ENCODE measurements at places on chromosomes 5 and 9. TPM values are rescaled to one million over a fixed set of nuclear protein-coding genes. Genes with fewer than 3 reads are reported as not detected.

DNA sequence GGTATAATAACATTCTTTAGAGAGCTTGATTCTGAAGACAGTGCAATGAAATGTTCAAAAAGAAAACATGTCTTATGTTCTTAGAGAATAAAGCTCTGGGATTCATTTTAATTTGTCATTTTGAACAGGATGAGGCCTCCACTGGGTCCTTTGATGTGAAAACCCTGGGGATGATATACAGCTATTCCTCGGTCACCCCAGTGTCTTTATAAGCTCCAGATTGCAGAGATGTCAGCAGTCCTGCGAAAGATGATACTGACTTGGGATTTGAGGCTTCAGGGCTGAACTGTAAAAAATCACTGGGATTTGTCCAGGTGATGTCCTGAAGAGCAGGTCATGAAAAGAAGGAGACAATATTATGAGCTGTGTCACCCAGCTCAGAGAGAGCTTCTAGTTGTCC, 529.7 kb upstream of the ZNF608 start:
- no peaks in the 10 kb centered on the region for H3K36me3 ChIP-seq
- H3K27ac ChIP-seq = no peak overlapping the region
- no peak for DNase-seq
- H3K4me3 ChIP-seq = no peak overlapping the region
- H3K27me3 ChIP-seq = no peaks in the 10 kb centered on the region

DNA sequence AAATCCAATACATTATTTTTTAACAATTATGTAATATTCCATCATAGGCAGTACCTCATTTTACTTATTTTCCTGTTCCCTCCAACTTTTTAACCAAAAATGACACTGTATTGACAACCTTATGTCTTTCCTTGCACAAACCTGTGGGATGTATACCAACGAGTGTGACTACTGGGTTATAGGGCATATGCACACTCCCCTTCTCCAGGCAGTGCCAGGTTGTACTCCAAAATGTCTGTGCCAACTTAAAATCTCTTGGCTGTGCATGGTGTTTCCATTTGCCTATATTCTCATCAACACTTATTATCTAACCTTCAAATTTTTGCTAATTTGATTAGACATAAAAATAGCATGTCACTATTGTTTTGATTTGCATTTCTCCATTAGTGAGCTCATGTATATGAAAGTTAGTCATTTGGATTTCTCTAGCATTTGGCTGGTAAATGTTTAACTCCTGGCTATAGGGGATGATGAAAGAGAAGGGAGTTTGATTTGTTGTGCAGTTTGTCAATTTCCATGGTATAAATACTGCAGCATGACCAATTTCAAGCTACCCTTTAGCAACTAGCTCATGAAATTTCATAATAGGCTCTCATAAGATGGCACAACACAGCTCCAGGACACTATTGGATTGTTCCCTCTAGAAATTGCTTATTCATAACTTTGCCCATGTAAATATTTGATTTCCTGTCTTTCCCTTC, 129.9 kb downstream of the BAAT start:
- no peaks in the 10 kb centered on the region for H3K4me1 ChIP-seq
- no peak for DNase-seq
- no peak overlapping the region for H3K27ac ChIP-seq
- H3K36me3 ChIP-seq = no peaks in the 10 kb centered on the region
- no peak overlapping the region for H3K4me3 ChIP-seq

DNA sequence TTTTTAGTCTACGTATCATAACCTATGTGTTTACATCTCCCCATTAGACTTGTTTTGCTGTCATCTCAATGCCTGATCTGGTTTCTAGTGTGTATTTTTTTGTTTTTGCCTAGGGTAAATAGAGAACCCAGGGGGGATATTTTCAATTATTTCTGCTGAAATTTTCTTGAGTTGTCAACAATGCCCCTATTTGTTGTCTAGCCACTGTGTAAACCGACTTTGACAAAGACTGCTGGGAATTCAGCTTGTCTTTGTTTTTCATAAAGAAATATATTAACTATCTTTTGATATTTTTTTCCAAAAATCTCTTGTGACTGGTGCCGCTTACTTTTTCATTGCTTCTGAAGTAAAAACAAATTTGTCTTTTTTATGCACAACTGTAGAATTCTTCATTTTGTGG, 28.1 kb downstream of the MACIR start:
- H3K4me3 ChIP-seq = no peak overlapping the region
- DNase-seq = no peak
- no peak overlapping the region for H3K27ac ChIP-seq
- no peaks in the 10 kb centered on the region for H3K27me3 ChIP-seq
- H3K36me3 ChIP-seq = peaks cover under 1% of the 10 kb centered on the region

- peaks cover 31% of the 10 kb centered on the region for H3K36me3 ChIP-seq
- H3K4me3 ChIP-seq = no peak overlapping the region
- no peak for DNase-seq
- H3K4me1 ChIP-seq = peaks cover 4% of the 10 kb centered on the region
- H3K27ac ChIP-seq = no peak overlapping the region
Observed at GRCh38 chr9:133042676-133043075, 11.9 kb downstream of the GTF3C5 start.

- no peaks in the 10 kb centered on the region for H3K27me3 ChIP-seq
- H3K4me1 ChIP-seq = peaks cover 20% of the 10 kb centered on the region
- H3K27ac ChIP-seq = no peak overlapping the region
- H3K36me3 ChIP-seq = peaks cover 6% of the 10 kb centered on the region
Observed at GRCh38 chr9:136867917-136868316, 1.8 kb upstream of the EDF1 start.

- H3K36me3 ChIP-seq = no peaks in the 10 kb centered on the region
- no peaks in the 10 kb centered on the region for H3K27me3 ChIP-seq
- DNase-seq = no peak
- no peak overlapping the region for H3K4me3 ChIP-seq
Observed at GRCh38 chr9:121289026-121289771, 21.2 kb downstream of the GSN start.

GRCh38 chr5:96017951-96018350, 56.3 kb upstream of the ELL2 start:
- H3K4me1 ChIP-seq = no peaks in the 10 kb centered on the region
- H3K27ac ChIP-seq = no peak overlapping the region
- no peaks in the 10 kb centered on the region for H3K36me3 ChIP-seq
- H3K4me3 ChIP-seq = no peak overlapping the region
- no peak for DNase-seq

GRCh38 chr5:83368319-83368718, 103.2 kb upstream of the VCAN start:
- H3K27ac ChIP-seq = no peak overlapping the region
- no peak overlapping the region for H3K4me3 ChIP-seq
- DNase-seq = no peak
- no peaks in the 10 kb centered on the region for H3K36me3 ChIP-seq
- H3K4me1 ChIP-seq = no peaks in the 10 kb centered on the region

GRCh38 chr5:155389498-155389897, 375.9 kb downstream of the KIF4B start:
- H3K27ac ChIP-seq = no peak overlapping the region
- H3K27me3 ChIP-seq = no peaks in the 10 kb centered on the region
- no peaks in the 10 kb centered on the region for H3K36me3 ChIP-seq
- no peak for DNase-seq

DNA sequence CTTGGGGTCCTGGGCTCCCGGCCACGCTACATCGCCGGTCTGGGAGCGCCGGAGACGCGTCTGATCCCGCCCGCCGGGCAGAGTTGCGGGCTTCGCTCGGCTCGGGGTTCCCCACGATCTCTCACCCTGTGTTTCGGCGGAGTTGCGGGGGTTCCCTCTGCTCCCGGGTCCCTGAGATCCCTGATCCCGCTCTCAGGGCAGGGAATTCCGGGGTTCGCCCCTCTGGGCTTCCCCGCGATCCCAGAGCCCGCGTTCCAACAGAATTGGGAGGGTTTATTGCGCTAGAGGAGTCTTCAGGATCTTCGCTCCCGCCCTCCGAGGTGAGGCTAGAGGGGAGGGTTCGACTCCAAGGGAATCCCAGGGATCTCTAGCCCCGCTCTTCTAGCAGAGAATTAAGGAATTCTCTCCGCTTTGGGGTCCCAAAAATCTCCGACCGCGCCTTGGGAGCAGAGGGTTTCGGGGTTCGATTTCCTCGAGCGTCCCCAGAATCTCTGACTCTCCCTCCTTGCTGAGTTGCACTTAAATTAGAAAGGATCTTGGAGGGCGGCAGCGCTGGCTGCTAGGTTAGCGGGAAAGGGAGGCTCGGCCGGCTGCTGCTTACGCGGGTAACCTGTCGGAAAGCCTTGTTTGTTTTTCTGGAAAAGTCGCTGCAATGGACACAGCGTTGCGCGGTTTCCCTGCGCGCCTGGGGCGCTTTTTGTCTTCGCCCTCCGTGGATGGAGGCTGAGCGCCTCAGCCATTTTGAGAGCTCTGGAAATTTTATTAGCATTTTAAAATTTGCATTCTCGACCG, 1.3 kb downstream of the DMRT1 start:
- H3K4me1 ChIP-seq = peaks cover 24% of the 10 kb centered on the region
- no peak overlapping the region for H3K27ac ChIP-seq
- H3K4me3 ChIP-seq = no peak overlapping the region
- peaks cover 50% of the 10 kb centered on the region for H3K27me3 ChIP-seq

GRCh38 chr5:172699423-172699822, 58.4 kb downstream of the NEURL1B start:
- no peak overlapping the region for H3K27ac ChIP-seq
- H3K4me3 ChIP-seq = no peak overlapping the region
- no peak for DNase-seq
- peaks cover 16% of the 10 kb centered on the region for H3K27me3 ChIP-seq
- H3K36me3 ChIP-seq = no peaks in the 10 kb centered on the region
- H3K4me1 ChIP-seq = peaks cover 11% of the 10 kb centered on the region

GRCh38 chr5:144108131-144108530, 62.3 kb downstream of the YIPF5 start:
- H3K4me1 ChIP-seq = no peaks in the 10 kb centered on the region
- no peak overlapping the region for H3K27ac ChIP-seq
- H3K4me3 ChIP-seq = no peak overlapping the region
- H3K36me3 ChIP-seq = no peaks in the 10 kb centered on the region
- H3K27me3 ChIP-seq = peaks cover 4% of the 10 kb centered on the region

DNA sequence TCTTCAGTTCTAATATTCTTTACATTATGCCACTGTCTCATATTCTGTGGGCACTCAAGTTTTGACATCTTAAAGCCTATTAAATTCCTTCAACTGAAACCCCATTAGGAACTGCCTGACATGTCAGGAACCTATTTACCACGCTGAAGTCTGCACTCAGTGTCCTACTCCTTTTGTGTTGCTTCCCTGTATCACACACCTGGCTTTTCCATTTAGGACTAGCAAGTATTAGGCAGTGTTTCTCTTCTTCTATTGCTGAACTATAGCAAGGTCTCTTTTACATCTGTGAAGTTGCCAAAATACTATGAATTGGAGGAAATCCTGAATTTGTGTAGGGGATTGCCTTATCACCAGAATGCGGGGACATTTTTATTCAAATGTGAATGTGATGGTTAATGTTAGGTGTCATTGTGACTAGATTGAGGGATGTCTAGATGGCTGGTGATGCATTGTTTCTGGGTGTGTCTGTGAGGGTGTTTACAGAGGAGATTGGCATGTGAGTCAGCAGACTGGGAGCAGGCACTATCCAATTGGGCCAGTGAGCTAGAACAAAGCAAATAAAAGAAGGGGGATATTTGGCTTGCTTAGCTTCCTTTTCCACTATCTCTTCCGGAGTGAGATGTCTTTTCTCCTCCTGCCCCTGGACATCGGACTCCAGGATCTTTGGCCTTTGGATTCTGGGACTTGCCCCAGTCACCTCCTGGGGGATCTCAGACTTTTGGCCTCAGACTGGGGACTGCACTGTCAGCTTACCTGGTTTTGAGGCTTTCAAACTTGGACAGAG, 21.2 kb upstream of the VCAN start:
- peaks cover 8% of the 10 kb centered on the region for H3K27me3 ChIP-seq
- no peak for DNase-seq
- no peaks in the 10 kb centered on the region for H3K4me1 ChIP-seq
- no peak overlapping the region for H3K4me3 ChIP-seq
- no peak overlapping the region for H3K27ac ChIP-seq
- peaks cover 3% of the 10 kb centered on the region for H3K36me3 ChIP-seq

GRCh38 chr5:164012371-164012770, 507.0 kb downstream of the MAT2B start:
- H3K36me3 ChIP-seq = no peaks in the 10 kb centered on the region
- H3K4me1 ChIP-seq = no peaks in the 10 kb centered on the region
- no peak overlapping the region for H3K4me3 ChIP-seq

DNA sequence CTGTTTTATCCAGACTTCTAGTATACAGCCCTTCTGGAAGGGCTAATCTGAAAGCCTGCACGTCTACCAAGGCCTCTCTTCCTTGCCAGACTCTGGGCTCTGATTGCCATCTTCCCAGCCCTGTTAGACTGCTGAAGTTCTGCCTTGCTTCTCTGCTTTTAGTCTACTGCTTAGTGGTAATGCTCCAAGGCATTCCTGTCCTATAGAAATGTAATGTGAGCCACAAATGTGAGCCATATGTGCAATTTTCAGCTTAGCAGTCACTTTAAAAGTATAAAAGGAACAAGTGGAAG, 32.1 kb downstream of the WNK2 start:
- no peak overlapping the region for H3K4me3 ChIP-seq
- no peaks in the 10 kb centered on the region for H3K36me3 ChIP-seq
- DNase-seq = no peak
- H3K27me3 ChIP-seq = no peaks in the 10 kb centered on the region

DNA sequence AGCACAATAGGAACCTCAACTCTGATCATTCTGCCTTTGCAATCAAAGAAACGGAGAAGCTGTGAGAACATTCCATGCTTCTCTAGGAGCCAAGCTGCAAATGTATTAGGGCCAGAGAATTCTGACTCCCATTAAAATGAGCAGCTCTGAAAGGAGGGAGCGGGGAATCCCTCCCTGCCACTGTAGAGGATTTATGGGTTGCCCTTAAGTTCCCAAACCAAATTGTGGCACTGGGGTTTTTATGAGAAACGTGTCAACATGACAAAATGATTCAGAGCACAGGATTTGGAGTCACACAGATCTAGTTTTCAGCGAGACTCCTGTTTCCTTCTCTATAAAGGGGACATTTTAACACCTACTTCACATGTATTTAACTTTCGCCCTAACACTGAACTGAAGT, 1.8 kb downstream of the IL6ST start:
- peak; percentile 55 for DNase-seq
- H3K4me1 ChIP-seq = peaks cover 63% of the 10 kb centered on the region
- peak overlapping the region; percentile 100 for H3K4me3 ChIP-seq
- peaks cover 39% of the 10 kb centered on the region for H3K36me3 ChIP-seq
- peak overlapping the region; percentile 100 for H3K27ac ChIP-seq

GRCh38 chr9:126939821-126940221, 25.2 kb downstream of the RALGPS1 start:
- peaks cover 4% of the 10 kb centered on the region for H3K4me1 ChIP-seq
- DNase-seq = no peak
- H3K36me3 ChIP-seq = no peaks in the 10 kb centered on the region
- peaks cover 22% of the 10 kb centered on the region for H3K27me3 ChIP-seq
- no peak overlapping the region for H3K27ac ChIP-seq

IRX2 gene
- total RNA-seq = not detected

FAM153A gene
- total RNA-seq = 23.8 TPM

HMMR gene
- total RNA-seq = 99.8 TPM

SAP30L gene
- total RNA-seq = 30.3 TPM

CCDC183 gene
- 0.38 TPM for total RNA-seq
